ENCODE measurements at places on chromosomes 5 and 9.

DNA sequence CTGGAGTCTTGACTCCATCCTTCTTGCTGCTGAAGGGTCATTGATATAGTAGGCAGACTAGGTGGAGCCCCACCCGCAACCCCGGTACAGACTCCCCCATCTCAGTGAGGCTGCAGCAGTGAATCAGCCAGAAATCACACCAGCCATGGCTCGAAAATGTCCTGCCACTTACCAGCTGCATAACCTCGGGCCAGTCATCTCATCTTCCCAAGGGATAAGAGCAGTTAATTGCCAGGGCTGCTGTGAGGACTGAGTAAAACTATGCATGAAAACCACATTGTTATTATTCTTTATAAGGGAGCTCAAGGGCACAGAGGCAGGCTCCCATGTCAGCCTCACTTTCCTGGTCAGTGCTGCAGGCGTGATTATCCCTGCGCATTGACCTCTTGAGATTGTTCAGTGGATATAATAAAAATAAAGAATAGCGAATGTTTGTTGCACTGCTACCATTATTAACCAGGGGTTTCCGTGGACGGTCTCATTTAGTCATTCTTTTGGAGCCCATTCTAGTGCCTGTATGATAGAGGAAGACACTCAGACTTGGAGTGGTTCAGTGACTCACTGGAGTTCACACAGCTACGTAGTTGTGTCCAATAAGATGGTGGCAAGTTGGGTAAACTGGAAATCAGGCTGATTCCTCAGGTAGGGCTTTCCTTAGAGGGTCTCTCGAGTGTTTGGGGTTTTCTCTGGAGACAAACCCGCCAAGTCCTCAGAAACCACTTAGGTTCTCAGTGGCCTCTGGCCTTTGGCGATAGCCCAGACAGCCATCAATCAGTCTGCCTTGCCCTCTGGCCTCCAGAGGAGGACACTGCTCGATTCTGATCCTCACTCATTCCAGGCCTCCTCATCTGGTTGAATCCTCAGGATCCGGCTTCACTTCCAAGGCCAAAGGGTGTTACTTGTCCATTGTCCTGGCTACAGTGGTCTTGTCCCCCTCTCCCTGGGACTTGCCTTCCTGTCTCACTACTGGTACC lies 39.9 kb downstream of the COL15A1 start:
- DNase-seq = no peak

DNA sequence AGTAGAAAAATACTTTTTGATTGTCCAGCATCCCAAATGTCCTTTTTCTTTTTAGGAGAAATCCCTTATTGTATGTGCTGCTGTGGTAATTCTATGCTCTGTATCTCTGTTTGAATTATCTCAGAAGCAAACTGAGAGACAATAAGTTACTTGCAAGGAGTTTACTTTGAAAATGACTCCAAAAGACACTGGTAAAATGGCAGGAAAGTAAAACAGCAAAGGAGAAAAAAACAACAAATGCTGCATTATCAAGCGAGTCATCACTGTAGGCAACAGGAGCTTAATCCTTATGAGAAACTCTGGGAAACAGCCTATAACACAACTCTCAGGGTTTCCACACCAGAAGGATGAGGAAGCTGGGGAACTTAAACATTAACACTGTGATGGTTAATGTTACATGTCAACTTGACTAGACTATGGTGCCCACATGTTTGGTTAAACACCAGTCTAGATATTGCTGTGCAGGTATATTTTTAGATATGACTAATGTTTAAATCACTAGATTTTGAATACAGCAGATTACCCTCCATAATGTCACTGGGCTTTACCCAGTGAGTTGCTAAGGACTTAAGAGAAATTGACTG lies 92.6 kb upstream of the GAS1 start:
- DNase-seq = no peak

DNA sequence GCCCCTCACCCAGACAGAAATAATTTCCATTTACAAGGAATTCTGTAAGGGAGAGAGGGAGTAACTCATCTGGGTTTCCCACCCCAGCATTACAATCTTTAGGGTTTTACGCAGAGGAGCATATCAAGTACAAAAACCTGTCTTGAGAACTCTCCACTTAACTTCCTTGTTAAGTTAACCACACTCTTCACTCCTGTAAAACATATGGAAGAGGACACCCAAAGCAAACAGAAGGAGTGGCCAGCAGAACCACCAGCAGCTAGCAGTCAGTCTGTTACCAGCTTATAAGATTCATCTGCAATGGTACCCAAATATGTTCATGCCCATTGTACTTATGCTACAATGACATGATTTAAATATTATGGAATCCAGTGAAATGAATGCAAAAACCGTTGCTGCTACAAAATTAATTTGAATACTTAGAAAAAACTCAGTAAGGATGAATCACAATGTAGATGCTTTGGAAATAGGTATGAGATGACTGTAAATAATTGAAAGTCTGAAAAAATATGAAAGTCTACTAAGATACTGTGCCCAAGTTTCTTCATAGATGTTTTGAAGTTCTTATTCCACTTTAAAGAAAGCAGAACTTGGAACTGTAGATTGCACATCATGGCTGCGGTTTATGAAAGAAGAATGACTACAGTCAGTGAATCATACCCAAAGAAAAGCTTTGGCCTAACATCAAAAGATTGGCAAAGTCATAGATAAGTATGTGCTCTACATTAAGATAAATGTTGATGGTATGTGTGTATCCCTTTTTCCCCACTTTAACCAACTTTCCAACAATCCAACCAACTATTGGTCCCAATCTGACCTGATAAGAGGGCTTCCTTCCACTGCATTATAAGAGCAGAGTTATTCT lies 233.6 kb downstream of the ACTL7B start:
- DNase-seq = no peak

- DNase-seq = no peak
Measured at GRCh38 chr9:97373331-97373730, 38.6 kb upstream of the TDRD7 start.

- DNase-seq = no peak
Measured at GRCh38 chr5:124480022-124480421, 266.4 kb downstream of the ZNF608 start.

GRCh38 chr9:127311239-127311741 lies 46.7 kb downstream of the GARNL3 start:
- no peak for DNase-seq

DNA sequence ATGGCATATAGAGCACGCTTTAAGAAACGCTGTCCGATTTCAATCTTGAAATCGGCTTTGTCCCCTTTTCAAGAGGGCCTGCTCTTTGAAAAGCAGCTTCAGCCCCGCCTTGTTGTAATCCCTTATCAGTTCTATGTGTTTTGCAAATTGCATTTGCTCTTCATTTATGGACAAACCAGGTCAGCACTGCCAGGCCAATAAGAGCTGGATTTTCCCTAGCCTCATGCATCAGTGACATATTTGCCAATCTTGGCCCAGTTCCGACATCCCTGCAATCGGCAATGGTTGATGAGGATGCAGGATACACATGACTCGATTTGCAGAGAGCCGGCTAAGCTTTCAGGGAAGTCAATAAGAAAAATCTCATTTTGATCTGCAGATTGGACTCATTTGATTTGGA lies 529.1 kb upstream of the CLINT1 start:
- no peak for DNase-seq

DNA sequence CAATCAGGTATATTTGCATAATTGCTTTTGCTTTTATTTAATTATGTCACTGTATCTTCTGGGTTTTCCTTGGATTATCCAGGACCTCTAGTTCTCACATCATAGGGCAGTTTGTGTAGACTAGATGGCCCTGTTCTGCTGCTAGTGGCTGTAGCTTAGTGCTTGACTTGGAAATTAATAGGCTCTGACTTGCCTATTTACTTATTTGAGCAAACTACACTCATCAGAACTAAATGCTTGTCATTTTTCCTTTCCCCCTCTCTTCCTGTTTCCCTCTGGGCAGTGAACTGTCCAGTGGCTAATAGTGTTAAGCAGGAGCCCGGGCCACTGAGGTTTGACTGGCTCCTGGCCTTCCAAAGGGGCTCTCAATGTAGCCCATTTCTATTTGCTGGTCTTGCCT lies 135.7 kb downstream of the MAN2A1 start:
- no peak for DNase-seq

GRCh38 chr5:173590436-173591055 lies 25.9 kb downstream of the BOD1 start:
- no peak for DNase-seq

- DNase-seq = peak; percentile 77
Measured at GRCh38 chr5:181260720-181261319, at the start of gene TRIM52. TSS of gene TRIM52 (minus strand) at chr5:181261143. CDS start at chr5:181260813, 330 bp downstream.

- DNase-seq = no peak
Measured at GRCh38 chr9:91298311-91298710, 63.4 kb downstream of the AUH start.

DNA sequence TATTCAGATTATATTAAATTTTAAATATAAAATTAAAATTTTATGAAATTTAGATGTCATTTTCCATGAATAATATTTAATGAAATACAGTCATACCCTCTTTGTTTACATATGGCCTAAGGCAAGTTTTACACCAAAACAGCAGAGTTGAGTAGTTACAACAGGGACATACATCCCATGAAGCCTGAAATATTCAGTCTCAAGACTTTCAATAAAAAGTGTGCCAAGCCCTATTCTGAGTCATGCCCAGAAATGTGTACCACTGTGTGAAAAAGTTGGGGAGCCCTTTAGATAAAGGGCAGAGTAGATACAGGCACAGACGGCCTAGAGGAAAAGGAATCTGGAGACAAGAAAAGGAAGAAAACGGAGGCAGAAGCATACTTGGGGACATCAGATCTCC lies 261.3 kb downstream of the SGCD start:
- DNase-seq = no peak

- no peak for DNase-seq
Measured at GRCh38 chr9:134145262-134145661, 9.4 kb downstream of the WDR5 start.

DNA sequence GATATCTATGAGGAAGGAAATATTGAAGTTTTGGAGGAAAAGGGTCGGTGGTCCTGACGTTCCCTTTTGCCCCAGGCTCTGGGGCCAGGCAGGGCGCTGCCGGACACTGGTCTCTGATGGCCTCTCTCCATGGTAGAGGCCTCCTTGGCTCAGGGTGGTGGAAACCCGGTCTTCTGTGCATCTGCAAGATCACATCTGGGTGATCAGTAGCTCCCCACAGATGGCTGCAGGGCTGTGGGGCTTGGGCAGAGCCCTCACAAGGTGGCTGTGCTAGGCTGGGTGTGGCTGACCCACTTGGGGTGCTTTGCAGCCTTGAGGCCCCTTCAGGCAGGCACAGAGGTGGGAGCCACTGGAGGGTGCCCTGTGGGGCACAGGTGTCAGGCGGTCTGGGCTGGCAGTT lies 53.9 kb upstream of the RNU6ATAC start:
- no peak for DNase-seq

GRCh38 chr9:108591121-108591520 lies 264.7 kb downstream of the ACTL7B start:
- no peak for DNase-seq

DNA sequence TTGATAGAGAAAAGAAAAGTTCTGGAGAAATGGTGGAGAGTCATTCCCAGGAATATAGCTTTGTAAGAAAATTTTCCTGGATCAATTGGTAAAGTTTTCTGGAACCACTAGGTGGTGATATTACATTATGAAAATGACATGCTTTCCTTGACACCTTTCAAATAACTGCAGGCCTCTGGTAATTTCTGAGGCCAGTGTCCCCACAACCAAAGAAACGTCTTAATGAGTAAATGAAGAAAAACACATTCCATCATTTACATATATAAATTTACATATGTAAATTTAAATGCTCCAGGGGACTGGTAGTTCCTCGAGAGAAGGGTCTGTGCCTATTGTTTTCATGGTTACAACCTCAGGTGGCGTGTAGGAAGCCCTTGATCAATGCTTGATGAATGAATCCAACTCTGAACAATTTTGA lies 17.2 kb upstream of the RGS3 start:
- peak; percentile 25 for DNase-seq

DNA sequence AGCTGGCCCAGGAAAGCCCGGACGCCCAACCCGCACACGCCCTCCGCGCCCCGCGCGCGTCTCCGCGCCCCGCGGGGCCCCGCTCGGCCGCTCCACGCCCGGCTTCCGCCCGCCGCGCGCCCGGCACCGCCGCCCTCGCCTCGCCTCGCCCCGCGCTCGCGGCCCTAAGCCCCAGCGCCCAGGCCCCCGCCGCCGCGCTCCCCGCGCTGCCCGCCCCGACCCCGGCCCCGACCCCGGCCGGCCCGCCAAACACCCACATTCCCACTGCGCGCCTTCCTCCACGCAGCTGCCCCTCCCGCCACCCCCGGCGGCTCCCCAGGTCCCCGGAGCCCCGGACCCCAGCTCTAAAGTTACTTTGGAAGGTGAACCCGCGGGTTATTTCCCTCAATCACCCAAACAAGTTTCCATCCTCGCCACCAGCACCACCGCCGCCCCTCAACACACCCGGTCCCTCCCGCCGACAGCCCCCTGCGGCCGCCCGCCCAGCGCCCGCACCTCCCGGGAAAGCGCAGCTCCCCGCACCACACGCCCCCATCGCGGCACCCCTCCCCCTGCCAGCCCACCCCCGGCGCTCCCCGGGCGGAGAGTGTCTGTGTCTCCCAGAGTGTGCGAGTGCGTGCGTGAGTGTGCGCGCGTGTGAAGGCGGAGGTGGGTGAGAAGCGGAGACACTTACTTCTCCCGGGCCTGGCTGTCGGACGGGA lies 439 bp downstream of the SSBP2 start:
- no peak for DNase-seq

DNA sequence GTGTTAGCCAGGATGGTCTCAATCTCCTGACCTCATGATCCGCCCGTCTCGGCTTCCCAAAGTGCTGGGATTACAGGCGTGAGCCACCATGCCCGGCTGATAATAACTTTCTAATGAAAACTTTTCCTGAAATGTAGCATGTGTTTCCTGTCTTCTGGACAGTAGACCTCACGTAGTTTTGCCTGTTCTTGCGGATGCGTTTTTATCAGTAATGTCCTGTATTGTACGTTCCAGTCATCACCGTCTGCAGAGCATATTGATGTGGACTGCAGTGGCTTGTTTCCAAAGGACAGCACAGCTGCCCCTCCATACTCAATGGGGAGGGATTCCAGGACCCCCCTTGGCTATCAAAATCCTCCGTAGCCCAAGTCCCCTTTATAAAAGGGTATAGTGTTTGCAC lies 12.8 kb downstream of the EXOC3 start:
- DNase-seq = no peak

DNA sequence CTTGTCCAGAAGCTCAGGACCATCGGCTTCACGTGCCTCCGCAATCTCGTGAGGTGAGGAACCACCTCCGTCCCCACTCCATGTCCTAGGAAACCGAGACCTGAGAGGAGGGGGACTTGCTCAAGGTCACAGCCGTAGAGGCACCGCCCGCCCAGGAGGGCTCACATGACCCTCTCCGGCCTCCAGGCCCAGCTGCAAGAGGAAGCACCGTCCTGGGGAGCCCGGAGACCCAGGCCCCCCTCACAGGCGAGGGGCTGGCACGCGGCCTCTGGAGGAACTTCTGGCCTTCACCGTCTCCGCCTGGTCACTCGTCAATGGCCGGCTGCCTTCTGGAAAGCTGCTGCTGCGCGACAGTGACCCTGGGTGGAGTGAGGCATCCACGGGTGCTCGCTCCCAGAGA lies 24.2 kb downstream of the FAM78A start:
- no peak for DNase-seq

DNA sequence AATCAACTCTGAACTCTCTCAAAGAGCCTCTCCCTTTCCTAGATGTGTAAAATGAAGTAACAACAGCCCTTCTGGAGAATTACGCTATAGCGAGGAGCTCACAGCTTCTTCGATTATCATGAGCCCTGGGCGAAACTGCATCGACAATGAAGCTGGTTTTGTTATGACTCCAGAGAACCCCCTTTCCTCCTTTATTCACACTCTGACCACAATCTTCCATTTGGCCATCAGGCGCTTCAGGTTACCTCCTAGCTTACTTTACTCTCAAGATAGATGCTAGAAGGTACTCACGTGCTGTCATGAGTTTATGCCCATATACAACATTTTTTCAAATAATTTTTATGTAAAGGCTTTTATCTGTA lies 362.7 kb upstream of the RFX3 start:
- DNase-seq = no peak
